Aorta (tissue), 5 donors: ENCODE measurements at places on chromosomes 2 and 18. TPM values are rescaled to one million over a fixed set of nuclear protein-coding genes. Genes with fewer than 3 reads are reported as not detected.
A peak's percentile ranks its signal among the peaks of the same experiment; 100 is the strongest.

COL4A4 gene
- 14.1 TPM for total RNA-seq

ELOA2 gene
- not detected for total RNA-seq

NETO1 gene
- not detected for total RNA-seq

DNA sequence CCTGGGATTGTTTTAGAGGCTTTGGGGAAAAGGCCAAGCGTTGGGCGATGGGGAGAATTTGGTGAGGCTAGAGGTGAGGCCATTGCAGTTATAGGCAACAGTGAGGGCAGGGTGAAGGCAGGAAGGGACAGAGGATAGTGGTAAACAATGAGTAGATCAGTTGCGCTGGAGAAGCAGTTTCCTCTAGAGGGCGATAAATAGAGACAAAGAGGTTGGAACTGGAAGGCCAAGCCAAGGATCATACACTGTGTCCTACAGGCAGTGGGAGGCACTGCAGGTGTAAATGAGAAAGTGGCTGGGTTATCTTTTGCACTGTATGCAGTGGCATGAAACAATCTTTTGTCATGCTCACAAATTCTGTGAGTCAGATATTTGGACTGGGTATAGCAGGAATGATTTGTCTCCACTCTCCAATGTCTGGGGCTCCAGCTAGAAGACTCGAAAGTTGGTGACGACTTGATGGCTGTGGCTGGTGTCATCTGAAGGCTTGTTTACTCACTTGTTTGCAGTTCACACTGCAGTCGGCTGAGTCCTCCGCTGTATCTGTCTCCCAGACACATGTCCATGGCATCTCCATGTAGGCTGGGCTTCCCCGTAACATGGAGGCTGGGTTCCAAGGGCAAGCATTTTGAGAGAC lies 82.1 kb downstream of the TNP1 start:
- no peak overlapping the region for H3K27ac ChIP-seq
- no peak overlapping the region for H3K4me3 ChIP-seq
- no peaks in the 10 kb centered on the region for H3K4me1 ChIP-seq
- no peaks in the 10 kb centered on the region for H3K27me3 ChIP-seq
- DNase-seq, result no peak

GRCh38 chr2:74688881-74689280 lies 34.8 kb downstream of the SEMA4F start:
- no peak for DNase-seq
- no peaks in the 10 kb centered on the region for H3K36me3 ChIP-seq
- no peaks in the 10 kb centered on the region for H3K4me1 ChIP-seq
- H3K4me3 ChIP-seq, result no peak overlapping the region
- H3K27me3 ChIP-seq, result no peaks in the 10 kb centered on the region
- H3K27ac ChIP-seq, result no peak overlapping the region

DNA sequence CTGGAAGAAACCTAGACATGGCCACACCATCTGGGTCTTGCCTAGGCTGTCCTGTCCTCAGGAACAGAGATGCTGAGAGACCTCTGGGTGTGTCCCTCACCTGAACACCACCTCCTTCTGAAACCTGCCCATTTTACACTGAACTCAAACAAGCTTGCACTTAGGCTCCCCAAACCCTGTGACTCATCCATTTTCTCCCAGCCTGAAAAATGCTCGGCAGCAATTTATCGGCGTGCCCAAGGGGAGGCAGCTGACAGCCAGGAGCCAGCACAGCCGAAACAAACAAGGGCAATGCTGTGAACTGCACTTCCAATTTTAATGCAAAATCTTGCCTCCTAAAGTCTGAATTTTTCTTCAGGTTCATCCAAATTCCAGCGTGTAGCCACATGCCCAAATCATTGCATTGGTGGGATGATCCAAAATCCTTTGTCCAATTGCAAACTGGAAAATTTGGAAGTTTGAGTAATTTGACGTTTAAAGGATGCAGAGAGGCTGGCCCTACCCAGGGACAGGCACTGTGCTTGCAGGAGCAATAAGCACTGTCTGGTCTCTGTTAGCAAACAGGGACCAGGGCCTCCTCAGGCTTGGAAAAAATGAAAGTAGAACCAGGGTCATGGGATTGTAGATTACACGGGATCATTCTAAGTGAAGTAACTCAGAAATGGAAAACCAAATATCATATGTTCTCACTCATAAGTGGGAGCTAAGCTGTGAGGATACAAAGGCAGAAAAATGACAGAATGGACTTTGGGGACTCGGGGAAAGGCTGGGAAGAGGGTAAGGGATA lies 67.7 kb downstream of the GALNT14 start:
- no peaks in the 10 kb centered on the region for H3K4me1 ChIP-seq
- H3K36me3 ChIP-seq, result no peaks in the 10 kb centered on the region
- no peak overlapping the region for H3K4me3 ChIP-seq
- DNase-seq, result no peak

GRCh38 chr18:63553081-63553480 lies 10.9 kb downstream of the SERPINB12 start:
- H3K36me3 ChIP-seq, result no peaks in the 10 kb centered on the region
- no peaks in the 10 kb centered on the region for H3K4me1 ChIP-seq
- H3K27me3 ChIP-seq, result no peaks in the 10 kb centered on the region
- no peak for DNase-seq
- peak overlapping the region; percentile 51 for H3K27ac ChIP-seq
- no peak overlapping the region for H3K4me3 ChIP-seq
